Pancreas (tissue), 10 donors: ENCODE measurements at places on chromosomes 4 and X. TPM values are rescaled to one million over a fixed set of nuclear protein-coding genes. Genes with fewer than 3 reads are reported as not detected.

- no peak for DNase-seq
These were observed 5.9 kb downstream of the ARHGEF38 start for GRCh38 chr4:105558277-105558676.

GRCh38 chrX:150753357-150753756 lies 60.2 kb downstream of the MTMR1 start:
- DNase-seq: no peak

DNA sequence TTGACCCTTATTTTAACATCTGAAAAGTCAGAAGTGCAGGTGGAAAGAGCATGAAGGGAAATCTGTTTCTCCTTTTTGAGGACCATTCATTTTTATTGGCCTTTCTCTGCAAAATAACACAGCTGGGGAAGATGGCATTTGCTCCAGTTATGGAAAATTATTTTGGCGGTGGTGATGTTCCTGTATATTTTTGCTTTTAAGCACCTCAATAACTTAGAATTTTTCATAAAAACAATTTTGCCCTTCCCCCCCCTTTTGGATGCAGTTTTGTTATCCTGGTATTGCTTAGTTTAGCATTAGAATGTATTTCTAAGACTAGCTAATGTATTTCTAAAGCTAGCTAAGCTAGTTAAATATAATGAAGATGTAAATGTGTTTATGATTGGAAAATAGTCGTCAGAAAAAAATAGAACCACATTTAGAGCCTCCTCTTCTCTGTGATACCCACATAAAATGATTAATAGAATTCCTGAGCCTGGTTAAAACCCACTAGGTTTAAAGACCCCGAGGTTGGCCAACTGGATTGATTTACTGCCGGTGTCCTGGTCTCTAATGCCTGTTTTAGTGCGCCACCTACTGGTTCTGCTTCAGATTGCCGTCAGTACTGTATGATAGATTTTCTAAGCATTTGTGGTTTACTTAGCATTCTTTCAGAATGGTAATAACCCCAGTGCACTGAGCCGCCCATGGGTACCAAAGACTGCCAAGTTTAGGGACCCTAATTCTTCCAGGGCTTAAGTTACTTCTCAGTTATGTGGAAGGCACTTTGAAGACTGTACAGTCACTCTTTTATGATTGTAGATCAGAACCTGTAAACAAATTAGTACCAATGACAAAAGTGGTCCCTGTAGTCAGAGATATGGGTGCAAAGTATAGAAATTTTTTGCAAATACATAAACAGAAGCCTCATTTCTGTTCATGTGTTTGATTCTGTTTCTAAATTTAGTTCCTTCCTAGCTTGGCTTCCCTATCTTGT lies 11.4 kb downstream of the KLF3 start:
- peak; percentile 68 for DNase-seq

DNA sequence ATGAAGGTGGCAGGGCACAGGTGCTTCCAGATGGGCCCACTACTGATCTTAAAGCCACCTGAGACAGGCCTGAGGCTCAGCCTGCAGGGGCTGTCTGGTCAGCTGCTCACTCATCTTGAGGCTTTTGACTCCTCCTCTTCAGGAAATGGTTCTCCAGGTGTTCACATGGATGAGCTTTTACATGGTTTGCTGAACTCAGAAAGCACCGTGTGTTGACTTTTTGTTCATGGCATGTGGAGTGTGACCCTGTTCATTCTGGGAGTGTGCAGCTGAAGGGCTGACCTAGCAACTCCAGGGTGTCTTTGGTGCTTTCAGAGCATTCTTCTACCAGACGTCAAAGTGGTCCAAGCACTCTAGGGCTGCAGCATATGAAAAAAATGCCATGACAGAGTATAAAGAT lies 111.1 kb downstream of the CCNG2 start:
- no peak for DNase-seq

DNA sequence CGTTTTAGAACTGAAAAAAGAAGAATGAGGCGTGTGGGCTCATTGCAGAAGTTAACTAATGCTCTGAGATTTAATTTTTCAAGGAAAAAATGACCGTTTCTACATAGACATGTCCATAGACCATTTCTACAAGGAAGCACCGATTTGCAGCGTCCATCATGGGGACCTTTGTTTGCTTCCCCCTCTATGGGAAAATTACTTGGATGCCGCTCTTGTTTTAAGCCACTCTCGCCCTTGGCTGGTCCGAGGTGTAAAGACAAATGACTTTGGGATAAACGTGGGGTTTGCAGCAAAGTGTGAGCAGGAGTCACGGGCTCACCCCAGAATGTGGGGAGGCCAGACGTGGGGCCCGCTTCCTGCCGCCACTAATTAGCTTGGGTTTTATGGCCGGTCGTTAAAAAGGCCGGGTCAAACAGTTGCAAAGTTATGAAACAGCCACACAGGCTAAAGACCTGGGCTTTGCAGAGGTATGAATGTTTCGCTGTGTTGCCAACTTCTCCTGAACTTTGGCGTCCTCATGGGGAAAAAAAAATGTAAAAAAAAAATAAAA lies 235.9 kb downstream of the SHOX start:
- no peak for DNase-seq

DNA sequence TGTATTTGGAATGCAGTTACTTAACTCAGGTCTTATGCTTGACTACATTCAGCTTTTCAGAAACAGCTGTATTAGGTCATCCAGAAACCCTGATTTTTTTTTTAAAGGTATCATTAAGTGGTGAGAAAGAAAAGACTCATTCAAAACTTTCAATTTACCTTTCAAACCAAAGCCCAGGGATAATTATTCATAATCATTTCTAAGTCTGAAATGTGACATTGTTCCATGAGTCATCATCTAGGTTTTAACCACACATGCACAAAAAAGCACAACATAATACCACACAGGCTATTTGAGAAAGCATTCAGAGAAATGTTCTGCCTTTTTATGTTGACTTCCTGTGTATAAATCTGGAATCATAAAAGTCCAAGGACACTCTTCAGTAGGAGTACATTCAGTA lies 288.2 kb downstream of the IL1RAPL2 start:
- DNase-seq: no peak

GRCh38 chr4:134470544-134470943 lies 269.0 kb upstream of the PABPC4L start:
- DNase-seq: no peak

GRCh38 chrX:1274786-1275185 lies 6.2 kb downstream of the CSF2RA start:
- DNase-seq: no peak

DNA sequence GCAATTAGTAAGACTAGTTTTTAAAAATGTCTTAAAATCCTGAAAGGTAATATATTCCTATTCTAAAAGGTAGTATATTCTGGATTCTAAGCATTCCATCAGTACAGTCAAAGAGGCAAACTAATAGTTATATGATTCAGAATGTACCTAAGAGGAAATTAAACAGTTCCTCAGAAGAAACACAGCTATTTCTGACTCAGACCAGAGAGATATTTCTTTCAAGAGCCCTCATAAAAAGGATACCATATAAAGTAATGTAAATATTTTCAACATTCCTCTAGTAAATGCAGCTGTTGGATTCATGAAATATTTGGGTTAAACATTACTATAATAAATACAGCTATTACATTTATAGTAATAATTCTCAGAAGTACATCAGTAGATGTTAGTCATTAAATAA lies 358.3 kb downstream of the MAGEB5 start:
- DNase-seq: no peak

DNA sequence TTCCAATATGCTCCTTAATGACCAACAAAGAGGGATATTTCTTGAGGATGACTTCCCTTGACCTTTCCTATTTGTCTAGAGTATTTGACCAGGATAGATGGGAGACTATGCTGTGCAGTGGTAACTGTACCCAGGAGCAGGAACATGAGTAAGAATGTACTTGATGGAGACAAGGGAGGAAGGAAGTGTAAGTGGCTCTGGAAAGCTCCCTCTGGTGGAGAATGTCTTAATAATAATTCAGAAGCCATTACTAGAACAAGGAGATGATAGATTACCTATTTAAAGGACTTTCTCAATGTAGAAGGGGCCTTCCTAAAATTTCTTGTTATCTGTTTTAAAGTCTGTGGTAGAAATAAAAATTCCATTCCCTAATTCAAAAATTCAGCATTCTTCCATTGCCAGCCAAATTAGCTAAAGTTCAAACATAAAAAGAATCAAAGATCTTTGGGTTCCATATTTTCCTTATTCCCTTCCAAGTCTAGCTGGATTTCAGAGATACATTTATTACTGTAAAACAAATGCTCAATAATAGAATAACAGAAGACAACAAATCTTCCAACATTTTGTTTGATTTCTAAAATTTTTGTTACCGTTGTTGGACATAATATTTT lies 83.8 kb downstream of the GRID2 start:
- no peak for DNase-seq

DNA sequence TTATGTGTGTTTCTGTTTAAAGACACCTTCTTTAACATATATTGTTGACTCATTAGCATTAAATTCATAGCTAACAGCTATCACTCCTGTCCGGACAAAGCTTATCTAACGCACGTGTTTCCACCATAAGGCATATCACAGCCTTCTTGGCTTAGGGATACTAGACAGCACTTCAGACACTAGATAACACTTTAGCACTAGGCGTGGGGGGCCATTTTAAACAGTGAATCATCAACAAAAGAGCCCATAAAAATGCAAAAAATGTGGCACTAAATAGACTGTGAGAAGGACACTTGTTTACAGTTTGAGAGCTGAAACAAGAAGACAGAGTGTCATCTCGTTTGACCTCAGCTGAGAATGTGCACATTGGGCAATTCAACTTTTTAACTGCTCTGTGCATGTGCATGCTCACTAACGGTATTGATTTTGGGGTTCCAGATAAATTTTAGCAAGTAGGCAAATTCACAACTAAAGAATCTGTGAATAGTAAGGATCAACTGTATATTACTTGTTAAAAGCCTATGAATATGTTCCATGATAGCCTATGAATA lies 58.9 kb upstream of the RAI2 start:
- DNase-seq: no peak

- no peak for DNase-seq
These were observed 129.8 kb downstream of the PPP3CA start for GRCh38 chr4:101217353-101218031.

DNA sequence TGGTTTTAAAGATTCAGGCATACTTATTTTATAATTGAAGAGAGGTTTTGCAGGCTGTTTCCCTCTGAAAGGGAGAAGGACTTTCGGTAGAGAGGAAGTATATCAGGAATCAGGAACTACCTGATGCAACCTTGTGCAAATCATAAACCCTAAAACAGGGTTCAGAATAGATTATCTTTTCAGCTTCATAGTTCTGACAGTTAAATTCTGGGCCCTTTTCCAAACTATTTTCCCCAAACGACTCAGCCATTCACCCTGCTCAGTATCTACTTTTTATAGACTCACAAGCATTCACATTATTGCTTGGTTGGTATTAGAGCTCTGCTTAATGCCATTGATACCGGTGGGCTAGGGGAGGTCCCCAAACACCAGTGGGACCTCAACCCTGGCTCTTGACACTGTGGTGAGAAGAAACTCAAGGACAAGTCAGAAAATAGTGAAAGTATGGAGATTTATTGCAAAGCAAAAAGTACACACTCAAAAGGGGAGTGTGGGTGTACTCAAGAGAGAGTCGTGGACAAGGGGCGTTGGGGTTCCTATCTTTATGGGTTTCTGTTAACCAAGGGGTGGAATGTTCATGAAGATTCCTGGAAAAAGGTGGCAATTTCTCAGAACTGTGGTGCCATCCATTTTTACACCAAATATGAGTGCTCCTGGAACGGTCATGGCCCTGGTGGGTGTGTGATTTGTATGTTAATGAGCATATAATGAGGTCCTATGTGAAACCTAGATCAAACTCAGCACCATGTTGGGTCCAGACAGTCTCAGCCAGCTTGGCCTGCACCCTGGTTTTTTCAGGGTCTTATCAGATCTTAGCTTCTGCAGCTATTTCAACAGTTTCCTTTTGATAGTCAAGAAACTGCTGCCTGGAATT lies 238.3 kb downstream of the DCLK2 start:
- no peak for DNase-seq

GRCh38 chr4:69823048-69823447 lies 36.9 kb downstream of the SULT1E1 start:
- DNase-seq: no peak

DNA sequence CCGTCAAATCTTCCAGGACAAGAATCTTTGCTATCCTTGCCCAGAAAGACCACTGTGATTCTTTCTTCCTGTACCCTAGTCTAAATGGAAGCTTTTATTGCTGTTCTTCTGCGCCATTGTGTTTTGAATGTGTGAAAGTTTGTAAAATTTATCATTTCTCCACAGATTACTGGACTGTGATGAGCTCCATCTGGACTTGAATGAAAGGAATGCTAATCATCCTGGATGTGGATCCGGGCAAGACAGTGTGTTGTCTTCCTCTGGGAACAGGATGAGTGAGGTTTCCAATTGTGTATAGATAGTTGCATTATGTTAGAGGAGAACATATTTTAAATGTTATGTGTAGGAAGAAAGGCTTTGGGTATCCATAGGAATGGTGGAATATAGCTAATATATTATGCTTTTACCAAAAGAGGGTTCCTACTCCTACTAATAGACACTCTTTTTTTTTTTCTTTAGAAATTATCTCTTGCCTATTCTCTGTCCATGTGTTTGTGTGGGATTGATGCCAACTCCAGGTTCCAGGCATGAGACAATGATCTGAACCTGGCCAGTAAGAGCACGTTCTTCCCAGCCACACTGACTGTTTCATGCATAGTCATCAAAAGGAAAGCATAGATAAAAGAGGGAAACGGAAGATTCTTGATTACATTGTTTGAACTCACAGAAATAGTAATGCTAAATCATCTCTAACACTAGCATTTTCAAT lies 803.6 kb upstream of the ADGRL3 start:
- DNase-seq: no peak

GRCh38 chrX:77719388-77719787 lies 66.6 kb downstream of the ATRX start:
- no peak for DNase-seq

- peak; percentile 18 for DNase-seq
These were observed 2.2 kb downstream of the PWWP3B start for GRCh38 chrX:106170318-106170717.

DNA sequence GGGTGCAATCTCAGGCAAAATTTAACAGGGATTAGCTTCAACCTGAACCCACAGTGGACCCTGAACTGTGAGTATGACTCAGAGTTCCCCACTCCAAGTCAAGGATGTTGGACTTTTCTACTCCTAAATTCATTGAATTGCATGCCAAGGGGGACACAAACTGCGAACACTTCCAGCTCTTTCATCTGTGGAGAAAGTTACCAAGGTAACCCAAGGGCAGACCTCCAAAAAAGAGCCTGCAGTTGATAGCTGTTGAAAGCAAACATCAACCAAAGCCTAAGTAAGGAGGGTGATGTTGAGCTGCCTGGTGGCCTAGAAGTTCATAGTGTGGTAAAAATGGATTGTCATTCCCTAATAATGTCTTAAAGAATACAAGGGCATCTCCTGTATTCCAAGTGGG lies 1242.9 kb downstream of the C4orf33 start:
- no peak for DNase-seq

GRCh38 chr4:150769845-150770244 lies 187.9 kb downstream of the MAB21L2 start:
- no peak for DNase-seq

- no peak for DNase-seq
These were observed 114.0 kb downstream of the STOX2 start for GRCh38 chr4:184019076-184019475.

SYNPO2 gene
- 2.2 TPM for total RNA-seq

LUZP4 gene
- not detected for total RNA-seq

TMEM271 gene
- 0.19 TPM for total RNA-seq

TRPC3 gene
- 0.06 TPM for total RNA-seq

OTUD4 gene
- 13.1 TPM for total RNA-seq

HS3ST1 gene
- total RNA-seq: 0.32 TPM
